ENCODE measurements at places on chromosomes 6 and 20. TPM values are rescaled to one million over a fixed set of nuclear protein-coding genes. Genes with fewer than 3 reads are reported as not detected.

The OPRM1 gene
- 16.6 TPM for total RNA-seq

- peak; percentile 38 for DNase-seq
Measured at GRCh38 chr6:39980839-39981580, 46.7 kb upstream of the MOCS1 start.

- DNase-seq: no peak
Measured at GRCh38 chr20:2814587-2815051, at the start of gene C20orf141. TSS of gene C20orf141 (plus strand) at chr20:2814987. CDS start at chr20:2815185, 198 bp downstream.

DNA sequence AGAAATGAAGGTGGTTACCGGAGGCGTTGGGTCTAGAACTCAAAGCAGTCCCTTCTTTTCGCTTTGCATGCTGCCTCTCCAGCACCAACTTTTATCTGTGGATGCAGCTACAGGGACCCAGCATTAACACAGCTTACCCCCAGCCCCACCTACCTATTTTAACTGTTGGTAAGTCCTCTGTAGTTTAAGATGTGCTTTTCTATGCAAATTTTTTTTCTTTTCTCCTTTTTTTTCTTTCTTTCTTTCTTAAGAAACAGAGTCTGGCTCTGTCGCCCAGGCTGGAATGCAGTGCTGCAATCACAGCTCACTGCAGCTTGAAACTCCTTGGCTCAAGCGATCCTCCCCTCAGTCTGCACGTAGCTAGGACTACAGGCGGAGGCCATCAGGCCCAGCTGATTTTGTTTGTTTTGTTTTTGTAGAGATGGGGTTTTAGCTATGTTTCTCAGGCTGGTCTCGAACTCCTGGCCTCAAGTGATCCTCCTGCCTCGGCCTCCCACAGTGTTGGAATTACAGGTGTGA, 6.5 kb upstream of the USP45 start:
- DNase-seq: no peak

- DNase-seq: no peak
Measured at GRCh38 chr6:47203266-47203937, 106.3 kb downstream of the TNFRSF21 start.

DNA sequence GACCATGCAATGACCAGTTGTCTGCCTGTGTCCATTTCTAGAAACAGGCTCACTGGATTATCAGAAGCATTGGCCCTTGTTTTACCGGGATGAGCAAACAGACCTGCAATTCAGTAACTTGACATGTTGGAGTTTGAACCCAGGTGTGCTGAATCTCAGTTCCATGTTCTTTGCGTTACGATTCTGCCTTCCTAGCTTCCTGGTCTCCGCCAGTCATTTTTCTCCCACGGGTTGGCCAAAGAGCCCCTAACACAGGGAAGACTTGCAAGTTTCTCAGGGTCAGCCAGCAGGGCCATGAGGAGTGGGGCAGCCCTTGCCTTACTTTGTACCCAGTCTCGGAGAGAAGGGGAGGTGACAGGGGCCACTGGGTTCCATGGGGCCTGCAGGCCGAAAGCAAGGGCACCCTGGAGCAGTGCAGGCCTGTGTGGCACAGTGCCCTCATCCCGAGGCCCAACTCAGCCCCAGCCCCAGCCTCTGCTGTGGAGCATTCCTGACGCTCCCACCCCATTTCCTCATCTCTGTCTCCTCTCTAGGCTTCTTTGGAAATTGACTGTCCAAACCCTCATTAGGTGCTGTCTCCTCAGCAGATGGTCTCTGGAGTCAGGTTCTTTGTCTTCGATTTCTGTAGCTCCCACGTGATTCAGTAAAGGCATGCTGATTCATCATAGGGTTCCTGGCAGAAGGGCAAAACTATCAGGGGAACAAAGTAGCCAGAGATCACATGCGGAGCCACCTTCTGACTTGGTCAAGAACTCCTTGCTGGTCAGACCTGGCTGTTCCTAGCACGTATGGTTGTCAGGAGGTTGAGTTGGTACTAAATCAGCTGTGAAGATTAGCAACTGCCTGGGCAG, 23.6 kb downstream of the CDS2 start:
- DNase-seq: no peak

- DNase-seq: no peak
Measured at GRCh38 chr20:39894067-39894466, 795.0 kb downstream of the MAFB start.

GRCh38 chr6:89525786-89526562, 93.0 kb downstream of the ANKRD6 start:
- no peak for DNase-seq

DNA sequence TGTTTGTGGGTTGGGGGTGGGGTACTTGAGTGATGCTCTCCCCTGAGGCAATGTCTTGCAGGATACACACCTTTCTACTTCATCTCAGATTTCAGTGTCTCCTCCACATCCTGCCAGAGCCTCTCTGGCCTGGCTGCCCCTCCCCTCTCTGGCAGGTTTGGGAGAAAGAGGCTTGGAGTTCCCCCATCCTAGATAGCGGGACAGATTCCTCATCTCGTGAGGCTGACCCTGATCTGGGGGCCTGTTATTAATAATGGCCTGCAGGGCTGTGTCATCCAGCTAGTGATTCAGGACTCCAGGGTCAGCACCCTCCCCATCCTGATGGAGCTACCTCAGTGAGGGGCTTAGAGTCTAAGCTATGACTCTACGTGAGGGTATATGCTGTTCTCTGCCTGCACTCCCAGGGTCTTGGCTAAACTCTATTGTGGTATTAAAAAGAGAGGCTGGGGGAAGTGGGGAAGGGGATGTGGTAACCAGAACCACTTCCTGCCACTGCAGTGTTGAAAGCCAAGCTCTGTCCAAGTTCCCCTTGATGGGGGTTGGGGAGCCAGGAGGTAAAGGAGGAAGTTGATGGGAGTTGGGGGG, 3.7 kb upstream of the MMP9 start:
- no peak for DNase-seq

DNA sequence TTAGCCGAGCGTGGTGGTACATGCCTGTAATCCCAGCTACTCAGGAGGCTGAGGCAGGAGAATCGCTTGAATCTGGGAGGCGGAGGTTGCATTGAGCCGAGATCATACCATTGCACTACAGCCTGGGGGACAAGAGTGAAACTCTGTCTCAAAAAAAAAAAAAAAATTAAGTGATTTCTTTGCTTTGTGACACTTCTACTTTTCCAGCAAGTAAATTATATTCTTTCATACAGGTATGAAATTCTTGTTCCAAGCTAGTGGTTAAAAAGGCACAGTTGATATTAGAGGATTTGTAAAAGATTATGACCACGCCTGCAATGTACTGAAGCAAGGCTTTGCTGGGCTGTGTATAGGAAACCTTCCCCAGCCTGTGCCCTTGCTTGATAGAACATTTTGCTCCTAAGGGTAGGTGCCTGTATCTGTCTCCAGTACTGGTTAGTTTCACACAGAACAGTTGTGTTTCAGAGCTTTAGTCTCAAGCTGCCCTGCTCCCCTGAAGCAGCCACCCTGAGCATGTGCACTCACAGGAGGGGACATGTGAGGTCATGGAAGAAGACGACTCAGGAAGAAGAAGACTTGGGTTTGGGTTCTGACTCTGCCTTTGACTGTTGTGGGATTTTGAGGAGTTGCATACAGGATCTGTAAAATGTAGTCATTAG, 10.2 kb downstream of the PTPN1 start:
- DNase-seq: no peak

DNA sequence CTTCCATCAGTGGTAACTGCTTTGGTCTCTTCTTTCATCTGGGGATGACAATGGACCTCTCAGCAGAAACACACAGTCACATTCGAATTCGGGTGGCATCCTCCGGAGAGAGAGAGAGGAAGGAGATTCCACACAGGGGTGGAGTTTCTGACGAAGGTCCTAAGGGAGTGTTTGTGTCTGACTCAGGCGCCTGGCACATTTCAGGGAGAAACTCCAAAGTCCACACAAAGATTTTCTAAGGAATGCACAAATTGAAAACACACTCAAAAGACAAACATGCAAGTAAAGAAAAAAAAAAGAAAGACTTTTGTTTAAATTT, 6.1 kb downstream of the EDN1 start:
- no peak for DNase-seq

- no peak for DNase-seq
Measured at GRCh38 chr6:34064675-34065074, 81.2 kb downstream of the GRM4 start.

The FOXF2 gene
- 6.2 TPM for total RNA-seq

GRCh38 chr20:17843246-17844132, 125.1 kb downstream of the SNX5 start:
- no peak for DNase-seq

- DNase-seq: no peak
Measured at GRCh38 chr6:116471531-116471930, 10.4 kb downstream of the CALHM6 start.

The SCGN gene
- 1.7 TPM for total RNA-seq

DNA sequence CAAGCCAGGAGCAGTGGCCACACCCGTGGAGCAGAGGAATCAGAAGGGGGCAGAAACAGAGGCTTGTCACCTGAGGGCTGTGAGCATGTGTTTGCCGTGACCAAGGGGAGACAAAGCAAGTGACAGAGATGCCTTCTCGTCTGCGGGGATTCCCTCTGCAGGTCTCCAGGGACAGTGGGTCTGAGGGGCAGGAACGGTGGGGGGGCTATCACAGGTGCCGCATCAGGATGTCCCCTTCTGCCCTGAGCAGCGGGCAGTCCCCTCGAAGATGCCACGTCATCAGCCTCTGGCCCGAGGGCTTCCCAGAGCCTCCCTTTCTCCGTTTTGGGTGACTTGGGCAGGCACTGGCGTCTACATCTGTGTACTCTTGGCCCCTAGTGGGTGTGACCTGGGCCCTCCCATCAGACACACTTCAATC, 338.7 kb downstream of the PREX1 start:
- DNase-seq: no peak

DNA sequence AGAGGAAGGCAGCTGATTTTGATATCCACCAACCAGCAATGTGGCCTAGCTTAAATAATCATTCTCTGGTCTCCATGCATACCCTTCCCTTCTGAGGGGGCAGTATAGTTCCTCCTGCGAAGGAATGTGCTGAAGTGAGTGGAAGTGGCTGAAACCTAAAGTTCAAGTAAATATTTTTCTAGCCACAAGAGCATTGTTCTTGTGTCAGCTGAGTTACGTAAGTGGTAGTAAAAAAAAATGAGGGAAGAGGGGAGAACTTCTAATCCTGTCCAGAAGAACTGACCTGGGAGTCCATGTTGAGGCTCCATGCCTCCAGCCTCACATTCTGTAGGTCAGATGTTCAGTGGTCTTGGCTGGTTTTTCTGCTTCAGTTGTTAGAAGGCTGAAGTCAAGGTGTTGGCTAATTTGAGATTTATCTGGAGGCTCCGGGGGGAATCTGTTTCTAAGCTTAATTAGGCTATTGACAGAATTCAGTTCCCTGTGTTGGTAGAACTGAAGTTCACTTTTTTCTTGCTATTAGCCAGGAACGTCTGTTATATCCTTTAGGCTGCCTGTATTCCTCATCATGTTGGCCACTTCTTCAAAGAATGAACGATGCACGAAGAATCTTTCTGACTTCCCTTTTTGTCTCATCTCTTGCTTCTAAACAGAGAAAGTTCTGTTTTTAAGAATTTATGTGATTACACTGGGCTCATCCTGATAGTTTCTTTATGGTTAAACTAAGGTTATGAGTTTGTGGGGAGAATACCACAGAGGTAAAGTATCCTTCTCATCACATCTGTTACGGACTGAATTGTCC, 207.1 kb upstream of the PRSS16 start:
- no peak for DNase-seq

DNA sequence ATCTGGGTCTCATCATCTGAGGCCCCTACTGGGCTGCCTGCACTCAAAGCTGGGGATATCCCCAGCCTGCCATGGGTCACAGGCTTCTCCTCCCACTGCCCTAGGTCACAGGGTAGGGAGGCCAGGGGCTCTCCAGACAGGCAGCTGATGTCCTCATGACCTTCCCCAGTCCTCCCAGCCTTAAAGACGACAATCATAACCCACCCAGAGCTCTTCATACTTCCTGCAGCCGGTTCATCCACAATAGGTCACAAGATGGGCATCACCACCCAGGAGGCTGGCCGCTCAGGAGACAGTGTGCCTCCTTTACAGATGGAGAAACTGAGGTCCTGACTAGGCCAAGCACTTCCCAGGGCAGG, 15.2 kb downstream of the TFEB start:
- no peak for DNase-seq

- DNase-seq: no peak
Measured at GRCh38 chr20:14992153-14992552, 654.7 kb upstream of the FLRT3 start.

GRCh38 chr20:17827759-17828559, 128.2 kb downstream of the BANF2 start:
- no peak for DNase-seq

The POM121L2 gene
- not detected for total RNA-seq

The OR2B6 gene
- not detected for total RNA-seq

DNA sequence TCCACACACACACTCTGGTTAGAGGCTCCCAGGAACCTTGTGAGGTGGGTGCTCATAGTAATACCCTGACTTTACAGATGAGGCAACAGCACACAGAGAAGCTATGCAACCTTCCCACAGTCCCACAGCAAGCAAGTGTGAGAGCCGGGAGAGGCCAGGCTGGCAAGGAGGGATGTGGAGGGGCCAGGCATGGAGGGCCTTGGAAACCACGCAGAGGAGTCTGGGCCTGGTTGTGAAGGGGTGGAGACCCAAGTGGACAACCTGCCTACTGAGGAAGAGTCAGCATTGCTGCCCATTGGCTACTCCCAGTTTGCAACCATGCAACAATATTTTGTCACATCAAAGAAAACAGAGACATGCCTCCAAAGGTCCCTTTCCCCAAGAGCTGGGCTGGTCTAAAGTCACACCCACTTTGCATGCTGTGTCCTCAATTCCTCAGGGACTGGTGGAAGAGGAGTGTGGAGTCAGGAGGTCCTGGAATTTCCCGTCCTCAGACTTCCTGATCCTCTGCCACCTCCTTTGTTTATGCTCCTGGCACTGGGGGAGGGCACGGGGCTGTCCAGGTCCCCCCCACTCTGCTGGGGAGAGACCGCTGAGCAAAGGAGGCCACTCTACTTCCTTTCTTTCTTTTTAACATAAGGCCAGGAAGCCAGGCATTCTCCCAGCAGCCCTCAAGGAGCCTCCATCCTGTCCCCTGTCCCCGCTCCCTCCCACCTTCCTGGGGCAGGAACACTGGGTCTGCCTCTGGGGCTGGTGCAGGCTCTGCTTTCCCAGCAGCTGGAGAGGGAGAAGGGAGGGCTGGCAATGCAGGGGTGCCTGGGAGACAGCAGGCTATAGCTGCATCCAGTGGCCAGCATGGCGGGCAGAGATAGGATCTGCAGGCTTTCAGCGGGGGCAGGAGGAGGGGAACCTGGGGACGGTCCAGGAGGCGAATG, 68.3 kb downstream of the NOL4L start:
- DNase-seq: peak; percentile 75

GRCh38 chr6:163671791-163672190, 257.3 kb downstream of the QKI start:
- DNase-seq: no peak

The ZFP64 gene
- total RNA-seq: 16.2 TPM

The HAO1 gene
- total RNA-seq: not detected

- no peak for DNase-seq
Measured at GRCh38 chr6:116666869-116667268, 1.7 kb downstream of the ZUP1 start.

The GABRR1 gene
- total RNA-seq: not detected

- DNase-seq: no peak
Measured at GRCh38 chr6:33313105-33313708, 671 bp downstream of the TAPBP start.

The TRDN gene
- total RNA-seq: 2.6 TPM

- no peak for DNase-seq
Measured at GRCh38 chr20:41074441-41074840, 45.8 kb downstream of the TOP1 start.

The NKX2-4 gene
- not detected for total RNA-seq

GRCh38 chr20:2283706-2284423, 11.9 kb upstream of the TGM3 start:
- no peak for DNase-seq

The MRAP2 gene
- total RNA-seq: 21.8 TPM

The ENPP1 gene
- total RNA-seq: 2.5 TPM

Data from dorsolateral prefrontal cortex (tissue), 122 donors.